ENCODE measurements at places on chromosomes 12 and 14.

DNA sequence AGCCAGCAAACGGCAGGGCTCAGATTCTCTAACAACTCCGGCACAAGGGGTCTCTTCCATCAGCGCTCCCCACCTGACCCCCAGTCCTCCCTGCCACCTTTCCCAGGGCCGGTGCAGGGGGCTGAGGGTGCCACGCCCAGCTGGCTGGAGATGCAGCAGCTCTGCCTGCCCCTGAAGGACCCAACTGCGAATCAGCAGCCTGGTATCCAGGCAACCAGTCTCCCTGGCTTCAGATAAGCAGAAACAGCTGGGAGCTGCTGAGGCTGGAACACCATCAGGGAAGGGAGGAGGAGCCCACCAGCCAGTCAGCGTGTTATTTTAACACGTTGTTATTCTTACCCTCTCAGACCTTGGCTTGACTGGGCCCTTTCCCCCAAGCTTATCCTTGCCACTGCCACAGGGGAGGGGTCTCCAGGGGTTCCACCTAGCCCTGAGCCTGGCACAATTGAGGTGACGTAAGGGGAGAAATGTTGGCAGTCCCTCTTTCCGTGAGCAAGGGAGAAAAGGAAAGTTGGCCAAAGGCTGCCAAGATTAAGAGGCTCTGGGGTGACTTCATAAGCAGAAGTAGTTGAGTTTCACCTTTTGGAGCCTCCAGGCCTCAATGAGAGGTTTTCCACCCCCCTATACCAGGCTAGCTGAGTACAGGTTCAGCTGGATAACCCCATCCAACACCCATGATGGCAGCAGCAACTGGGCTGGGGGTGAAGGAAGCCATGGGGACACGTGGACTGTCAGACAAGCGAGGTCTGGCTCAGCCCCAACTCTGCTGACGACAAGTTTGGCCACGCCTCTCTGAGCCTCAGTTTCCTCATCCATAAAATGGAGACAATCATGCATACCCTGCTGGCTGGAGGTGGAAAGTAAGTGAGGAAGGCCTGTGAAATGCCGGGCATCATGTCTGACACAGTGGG, 91.1 kb downstream of the IRF2BPL start:
- no peak for DNase-seq

DNA sequence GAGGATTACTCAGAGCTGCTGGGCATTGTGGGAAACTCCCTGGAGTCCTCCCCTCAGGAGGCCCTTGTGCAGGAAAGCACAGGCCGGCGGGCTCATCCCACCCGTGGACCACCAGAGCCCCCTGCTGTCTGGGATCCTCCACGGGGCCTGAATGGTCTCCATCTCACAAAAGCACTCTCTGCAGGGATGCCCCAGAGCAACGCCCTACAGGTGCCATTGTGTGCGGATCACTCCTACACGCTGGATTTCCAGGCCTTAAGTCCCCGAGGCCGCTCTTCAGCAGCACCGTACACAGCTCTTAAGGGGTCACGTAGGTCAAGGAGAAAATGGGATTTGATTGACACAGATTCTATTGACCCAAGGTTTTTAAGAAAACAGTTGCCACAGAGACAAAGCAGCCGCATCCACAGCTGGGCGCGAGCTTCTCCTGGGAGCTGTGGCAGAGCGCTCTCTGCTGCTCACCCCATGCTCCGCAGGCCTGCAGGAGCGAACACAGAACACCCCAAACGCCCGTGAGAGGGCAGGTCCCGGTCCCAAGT, 36.7 kb upstream of the RIMBP2 start:
- DNase-seq: no peak

GRCh38 chr14:56797003-56797568, 13.2 kb downstream of the OTX2 start:
- no peak for DNase-seq

DNA sequence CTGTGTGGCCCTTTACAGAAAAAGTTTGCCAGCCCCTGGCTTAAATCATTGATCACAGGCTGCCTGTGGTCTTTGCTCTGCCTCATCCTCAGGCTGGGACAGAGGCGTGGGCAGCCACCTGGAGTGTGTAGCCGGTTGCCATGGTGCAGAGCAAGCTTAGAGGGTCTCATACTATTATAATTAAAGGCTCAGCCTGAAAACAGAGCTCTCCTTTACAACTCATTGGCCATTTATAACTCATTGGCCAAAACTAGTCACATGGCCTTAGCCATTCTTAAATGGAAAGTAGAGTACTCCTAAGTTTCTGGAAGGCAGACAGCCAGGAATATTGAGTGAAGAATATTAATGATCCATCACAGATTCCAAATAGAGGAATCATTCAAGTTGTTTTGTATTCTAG, 3.0 kb downstream of the HSP90B1 start:
- no peak for DNase-seq

DNA sequence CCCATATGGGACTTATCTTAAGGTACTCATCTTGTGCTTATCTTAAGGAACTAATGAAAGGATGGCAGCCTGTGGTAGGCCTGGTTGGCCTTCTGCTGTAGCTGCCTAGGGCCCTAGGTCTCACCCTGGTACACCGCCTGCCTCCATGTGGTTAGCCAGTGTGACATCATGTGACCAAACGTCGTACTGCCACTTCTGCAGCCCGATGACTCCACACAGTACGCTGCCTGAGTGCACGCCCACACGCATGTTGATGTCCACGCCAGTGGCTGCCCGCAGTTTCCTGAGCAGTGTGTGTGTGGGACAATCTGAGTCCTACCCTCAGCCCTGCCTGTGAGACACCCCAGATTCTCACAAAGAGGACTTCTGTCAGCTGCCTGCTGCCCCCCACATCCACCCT, 5.1 kb downstream of the ADCY4 start:
- DNase-seq: peak; percentile 61

- no peak for DNase-seq
These were observed 78.8 kb downstream of the C12orf75 start for GRCh38 chr12:105409279-105409678.

GRCh38 chr12:4169959-4170358, 103.6 kb upstream of the CCND2 start:
- DNase-seq: no peak

GRCh38 chr12:48572326-48572725, 2.5 kb upstream of the LALBA start:
- DNase-seq: no peak

GRCh38 chr12:116525418-116526001, 33.7 kb upstream of the MAP1LC3B2 start:
- no peak for DNase-seq

DNA sequence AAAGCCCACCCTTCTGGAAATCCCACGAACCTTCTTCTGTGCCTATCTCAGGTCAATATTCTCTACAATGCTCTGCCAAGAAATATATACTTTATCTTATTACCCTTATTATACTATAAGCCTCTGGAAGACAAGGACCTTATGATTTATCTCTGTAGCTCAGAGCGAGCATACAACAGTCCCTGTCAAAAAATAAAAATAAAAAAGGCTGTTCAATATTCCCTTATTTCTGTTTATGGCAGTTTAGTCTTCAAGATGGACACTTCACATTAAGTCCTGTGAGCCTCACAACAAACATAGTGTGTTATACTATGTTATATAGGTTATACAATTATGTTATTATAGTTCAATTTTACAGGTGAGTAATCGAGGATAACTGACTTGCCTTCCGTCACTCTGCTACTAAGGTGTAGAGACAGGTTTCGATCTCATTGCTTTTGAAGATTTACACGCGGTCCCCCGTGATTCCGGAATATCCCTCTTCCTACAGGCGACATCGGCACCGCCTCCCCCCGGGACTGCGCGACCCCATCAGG, 562 bp downstream of the EAPP start:
- DNase-seq: no peak

DNA sequence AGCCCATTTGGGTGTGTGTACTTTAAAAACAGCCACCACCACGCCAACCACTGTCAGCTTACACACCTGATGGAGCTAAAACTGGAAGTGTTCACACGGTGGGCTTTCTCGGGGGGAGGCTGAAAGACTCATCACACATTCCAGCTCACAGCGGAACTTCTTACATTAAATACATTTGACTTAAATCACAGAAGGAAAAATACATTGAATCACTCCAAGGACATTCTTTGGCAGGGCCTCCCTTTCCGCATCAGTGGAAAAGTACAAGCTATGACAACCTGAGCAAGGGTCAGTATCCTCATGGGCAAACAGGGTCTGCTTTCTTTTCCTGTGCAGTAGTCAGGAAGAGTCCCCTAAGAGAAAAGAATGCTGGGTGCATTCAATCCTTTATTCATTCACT, 31.0 kb upstream of the TC2N start:
- DNase-seq: no peak

- DNase-seq: no peak
These were observed 47.2 kb downstream of the RPH3A start for GRCh38 chr12:112838731-112839130.

DNA sequence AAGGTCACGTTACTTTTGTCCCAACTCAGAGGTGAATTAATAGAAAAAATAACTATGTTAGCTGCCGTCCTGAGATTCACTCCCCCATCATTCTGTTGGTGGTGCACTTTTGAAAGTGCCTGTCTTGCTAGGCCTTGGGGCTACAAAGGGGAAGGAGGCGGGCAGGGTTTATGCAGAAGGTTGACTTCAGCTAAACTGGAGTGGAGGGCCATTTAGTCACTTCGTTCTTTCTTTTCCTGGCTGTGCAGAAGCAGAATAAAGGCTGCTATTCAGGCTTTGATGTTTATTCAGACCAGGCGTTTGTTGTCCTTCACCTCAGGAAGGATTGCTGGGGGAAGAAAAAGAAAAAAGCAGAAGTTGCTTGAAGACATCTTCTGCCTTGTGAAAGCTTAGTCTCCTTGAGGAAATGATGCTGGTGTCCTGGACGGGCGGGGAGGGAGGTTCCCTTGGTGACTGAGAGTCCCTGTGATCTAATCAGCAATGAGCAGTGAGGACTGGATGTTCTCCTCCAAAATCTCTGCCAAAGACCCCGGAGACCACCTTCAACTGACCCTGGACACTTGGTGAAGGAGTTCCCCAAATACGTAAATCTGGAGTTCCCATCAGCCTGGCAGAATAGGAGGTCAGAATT, 4.0 kb downstream of the GLT1D1 start:
- no peak for DNase-seq

DNA sequence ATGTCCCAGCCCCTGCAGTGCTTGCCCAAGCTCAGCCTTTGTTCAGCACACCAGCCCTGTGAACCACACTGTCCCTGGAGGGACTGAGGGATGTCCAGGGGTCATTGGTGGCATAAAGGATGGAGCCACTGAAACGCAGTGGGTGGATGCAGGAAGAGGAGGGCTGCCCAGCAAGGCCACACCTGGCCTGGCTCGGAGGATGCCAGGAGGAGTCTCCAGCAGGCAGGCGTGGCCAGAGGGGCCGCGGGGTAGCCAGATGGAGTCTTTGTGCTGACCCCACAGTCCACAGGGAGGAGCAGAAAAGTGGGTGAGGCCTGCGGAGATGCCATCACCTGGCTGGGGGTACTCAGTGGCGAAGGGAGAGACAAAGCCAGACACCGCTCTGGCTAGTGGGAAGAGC, 108.5 kb upstream of the C14orf180 start:
- DNase-seq: no peak

GRCh38 chr12:51759175-51759574, 89.3 kb downstream of the FIGNL2 start:
- no peak for DNase-seq

- no peak for DNase-seq
These were observed 150.0 kb downstream of the ANKS1B start for GRCh38 chr12:99834710-99835109.

DNA sequence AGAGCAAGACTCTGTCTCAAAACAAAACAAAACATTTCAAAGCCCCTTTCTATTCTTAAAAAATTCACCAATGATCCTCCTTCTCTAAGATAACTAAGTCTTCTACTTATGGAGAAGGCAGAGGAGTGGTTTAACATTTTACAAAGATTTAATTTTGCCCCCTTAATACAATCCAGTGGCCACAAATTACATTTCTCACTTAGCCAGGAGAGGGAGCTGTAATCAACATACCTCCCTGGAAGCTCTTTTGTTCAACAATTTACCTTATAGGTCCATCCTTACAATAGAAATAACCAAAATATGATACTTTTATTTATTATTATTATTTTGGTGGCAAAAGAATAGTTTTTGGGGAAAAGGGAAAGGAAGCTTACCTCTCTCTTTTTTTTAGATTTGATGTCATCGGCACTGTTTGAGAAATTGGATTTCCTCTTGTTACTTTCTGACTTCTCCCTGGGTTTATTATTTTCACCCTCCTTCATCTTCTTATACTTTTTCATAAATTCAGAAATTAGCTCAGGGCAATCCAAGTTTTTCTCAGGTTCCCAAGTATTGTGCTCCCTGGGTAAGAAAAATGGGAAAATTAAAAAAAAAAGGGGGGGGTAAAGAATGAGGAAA, 28.1 kb downstream of the CBX5 start:
- DNase-seq: peak; percentile 36

GRCh38 chr12:72094490-72094889, 155.8 kb downstream of the TPH2 start:
- no peak for DNase-seq

DNA sequence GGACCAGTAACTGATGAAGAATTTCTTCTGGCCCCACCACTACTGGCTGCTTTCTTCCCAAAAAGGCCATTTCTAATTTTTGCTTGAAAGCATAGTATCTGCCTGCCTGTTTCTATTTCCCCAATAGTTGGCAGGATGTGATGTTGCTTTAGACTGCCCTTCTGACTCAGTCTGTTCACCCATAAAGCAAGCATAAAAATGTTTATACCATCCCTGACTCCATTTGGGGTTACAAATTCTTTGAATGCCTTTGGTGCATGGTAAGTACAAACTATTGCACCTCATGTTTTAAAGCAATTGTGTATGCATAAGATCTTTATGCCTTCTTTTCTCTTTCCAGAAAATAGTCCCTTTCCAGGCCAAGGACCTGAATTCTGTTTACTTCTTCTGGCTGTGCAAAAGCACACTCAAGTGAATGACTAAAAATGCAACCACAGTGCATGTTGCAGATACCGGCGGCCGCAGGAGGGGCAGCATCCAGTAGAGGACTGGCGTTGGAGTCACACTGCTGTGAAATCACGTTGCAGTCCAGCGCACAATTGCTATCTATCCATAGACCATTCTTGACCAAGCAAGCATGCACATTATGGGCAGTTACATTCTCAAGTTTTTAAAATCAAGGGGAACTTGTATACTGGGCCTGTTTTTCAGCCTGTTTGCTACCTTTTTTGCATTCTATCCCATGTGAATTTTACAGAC, 82.4 kb downstream of the SLC5A8 start:
- no peak for DNase-seq

- peak; percentile 12 for DNase-seq
These were observed 412.9 kb downstream of the RAD51B start for GRCh38 chr14:68232300-68233055.
